Activated CD4-positive, alpha-beta T cell treated with anti-CD3 and anti-CD28 coated beads for 1 hour (primary cell): ENCODE measurements at places on chromosomes 16 and 17.
A peak's percentile ranks its signal among the peaks of the same experiment; 100 is the strongest.

- DNase-seq, result no peak
Measured at GRCh38 chr17:55390364-55390977, 31.2 kb downstream of the MMD start.

GRCh38 chr16:70725024-70725911 lies 39.4 kb upstream of the MTSS2 start:
- DNase-seq, result no peak

DNA sequence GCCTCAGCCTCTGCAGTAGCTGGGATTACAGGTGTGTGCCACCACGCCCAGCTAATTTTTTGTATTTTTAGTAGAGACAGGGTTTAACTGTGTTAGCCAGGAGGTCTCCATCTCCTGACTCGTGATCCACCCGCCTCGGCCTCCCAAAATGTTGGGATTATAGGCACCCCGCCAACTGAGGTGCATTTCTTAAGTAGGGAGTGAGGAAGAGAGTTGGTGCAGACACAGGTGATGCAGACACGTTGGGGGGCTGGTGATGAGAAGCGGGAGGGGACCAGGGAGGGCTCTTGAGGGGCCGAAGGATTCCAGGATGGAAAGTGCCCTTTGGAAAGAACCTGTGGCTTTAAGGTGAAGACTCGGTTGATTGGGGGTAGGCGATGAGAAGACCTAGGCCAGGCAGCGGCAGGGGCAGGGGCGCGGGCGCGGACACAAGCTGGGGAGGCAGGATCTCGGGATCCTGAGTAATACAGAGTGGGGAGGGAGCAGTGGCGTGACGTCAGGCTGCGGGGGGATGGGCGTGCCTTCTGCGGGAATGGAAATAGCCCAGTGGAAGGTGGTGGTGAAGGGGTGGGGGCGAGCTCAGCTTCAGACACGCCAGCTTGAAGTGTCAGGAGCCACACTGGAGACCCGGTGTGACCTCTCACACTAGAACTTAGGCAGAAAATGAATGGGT lies 2.5 kb upstream of the ATP6V0C start:
- no peak for DNase-seq

GRCh38 chr17:58693208-58693607 lies 806 bp downstream of the RAD51C start:
- DNase-seq, result no peak

- DNase-seq, result no peak
Measured at GRCh38 chr16:81782236-81782635, 3.1 kb downstream of the PLCG2 start.

DNA sequence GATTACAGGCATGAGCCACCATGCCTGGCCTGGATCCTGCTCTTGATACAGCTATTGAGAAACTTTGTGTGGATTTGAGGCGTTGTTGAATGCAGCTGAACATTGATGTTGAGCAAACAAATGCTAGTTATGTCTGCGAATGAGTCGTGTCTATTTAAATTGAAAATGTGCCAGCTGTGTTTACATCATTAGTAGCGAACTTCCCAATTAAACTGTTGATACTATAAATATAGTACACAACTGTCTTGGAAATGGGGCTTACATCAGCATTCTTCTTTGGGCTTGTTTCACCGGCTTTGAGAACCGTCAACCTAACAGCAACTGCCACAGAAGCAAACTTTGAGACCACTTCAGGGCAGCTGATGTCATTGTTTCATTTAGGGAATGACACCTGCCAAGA lies 251.9 kb downstream of the RBFOX1 start:
- DNase-seq, result no peak

DNA sequence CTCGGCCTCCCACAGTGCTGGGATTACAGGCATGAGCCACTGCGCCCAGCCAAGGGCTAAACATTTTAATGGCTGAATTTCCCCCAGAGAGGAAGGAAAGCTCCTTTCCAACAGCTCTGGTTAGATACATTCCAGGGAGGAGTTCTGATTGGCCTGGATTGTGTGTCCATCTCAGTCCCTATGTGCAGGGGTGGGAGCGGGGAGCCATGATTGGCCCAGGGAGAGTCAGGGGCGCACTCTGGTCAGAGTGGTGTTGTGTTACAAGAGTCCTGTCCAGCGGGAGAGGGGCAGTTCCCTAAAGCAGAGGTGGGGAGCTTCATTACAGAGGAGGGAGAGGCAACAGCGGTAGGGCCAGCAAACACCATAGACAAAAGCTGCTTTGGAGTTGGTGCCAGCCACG lies 75.0 kb downstream of the RAP1GAP2 start:
- DNase-seq, result no peak

DNA sequence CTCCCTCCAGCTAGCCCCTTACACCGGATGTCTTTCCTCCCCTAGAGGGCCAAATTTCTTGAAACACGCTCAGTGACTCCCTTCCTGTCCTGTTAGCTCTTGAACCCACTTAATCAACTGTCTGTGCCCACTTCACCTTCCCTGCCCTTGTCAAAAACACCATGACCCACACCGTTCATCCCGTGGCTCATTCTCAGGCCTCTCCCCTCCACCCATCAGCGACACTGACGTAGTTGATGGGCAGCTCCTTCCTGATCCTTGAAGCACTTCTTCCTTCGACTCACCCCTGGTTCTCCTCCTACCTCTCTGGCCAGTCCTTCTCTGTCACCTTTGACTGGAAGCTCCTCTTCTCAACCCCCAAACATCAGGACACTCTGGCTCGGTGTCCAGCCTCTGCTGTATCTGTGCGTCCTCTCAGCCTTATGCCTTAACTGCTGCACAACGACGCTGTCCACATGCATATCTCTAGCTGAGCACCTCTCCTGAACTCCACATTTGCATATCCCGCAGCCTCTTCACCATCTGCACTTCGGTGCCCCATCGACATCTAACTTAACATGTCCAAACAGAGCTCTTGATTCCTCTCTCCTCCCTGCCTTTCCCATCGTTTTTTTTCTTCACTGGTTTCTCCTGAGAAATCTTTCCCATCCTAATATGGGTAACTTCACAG lies 39.3 kb upstream of the CCDC182 start:
- DNase-seq, result no peak

DNA sequence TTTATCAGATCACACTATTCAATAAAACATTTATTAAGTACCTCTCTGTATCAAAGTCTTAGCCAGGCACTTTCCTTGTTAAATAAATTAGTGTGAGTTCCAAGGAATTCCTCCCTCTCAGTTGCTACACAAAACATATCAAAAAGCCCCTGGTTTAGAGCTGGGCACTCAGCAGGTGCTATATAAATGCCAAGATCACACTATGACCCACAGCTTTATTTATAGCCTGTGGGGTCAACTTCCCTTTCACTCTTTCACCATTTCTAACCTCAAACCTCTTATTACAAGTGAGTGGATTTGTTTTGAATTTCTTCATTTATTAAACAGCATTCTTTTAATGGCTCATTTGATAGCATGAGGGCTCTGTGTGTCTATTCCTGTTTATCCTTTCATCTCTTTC lies 112.6 kb upstream of the MPHOSPH6 start:
- no peak for DNase-seq

- DNase-seq, result no peak
Measured at GRCh38 chr16:4496305-4496704, 20.1 kb downstream of the HMOX2 start.

GRCh38 chr16:85606904-85607303 lies 6.2 kb upstream of the GSE1 start:
- DNase-seq, result no peak

DNA sequence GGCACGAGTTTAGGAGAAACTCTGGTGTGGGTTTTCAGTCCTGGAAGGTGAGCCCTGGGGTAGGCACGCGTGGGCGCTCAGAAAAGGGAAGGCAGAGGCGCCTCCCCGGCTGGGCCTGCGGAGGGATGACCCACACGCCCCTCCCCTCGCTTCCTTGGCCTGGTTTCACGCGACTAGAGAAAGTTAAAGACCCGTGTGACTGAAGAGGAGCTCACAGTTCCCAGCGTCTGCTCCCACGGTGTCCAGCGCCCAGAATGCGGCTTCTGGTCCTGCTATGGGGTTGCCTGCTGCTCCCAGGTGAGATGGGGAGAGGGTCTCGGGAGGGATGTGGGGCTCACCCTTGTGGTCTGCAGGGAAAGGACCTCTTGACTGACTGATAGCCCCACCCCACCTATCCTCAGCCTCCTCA lies at the start of gene CD300LG:
Gene CD300LG (plus strand): TSS at position 214 of the 409 bp plus-strand sequence. CDS start 41 bp downstream, at position 255.
- no peak for DNase-seq

- DNase-seq, result peak; percentile 31
Measured at GRCh38 chr17:4004517-4005295, 40.5 kb upstream of the ATP2A3 start.

DNA sequence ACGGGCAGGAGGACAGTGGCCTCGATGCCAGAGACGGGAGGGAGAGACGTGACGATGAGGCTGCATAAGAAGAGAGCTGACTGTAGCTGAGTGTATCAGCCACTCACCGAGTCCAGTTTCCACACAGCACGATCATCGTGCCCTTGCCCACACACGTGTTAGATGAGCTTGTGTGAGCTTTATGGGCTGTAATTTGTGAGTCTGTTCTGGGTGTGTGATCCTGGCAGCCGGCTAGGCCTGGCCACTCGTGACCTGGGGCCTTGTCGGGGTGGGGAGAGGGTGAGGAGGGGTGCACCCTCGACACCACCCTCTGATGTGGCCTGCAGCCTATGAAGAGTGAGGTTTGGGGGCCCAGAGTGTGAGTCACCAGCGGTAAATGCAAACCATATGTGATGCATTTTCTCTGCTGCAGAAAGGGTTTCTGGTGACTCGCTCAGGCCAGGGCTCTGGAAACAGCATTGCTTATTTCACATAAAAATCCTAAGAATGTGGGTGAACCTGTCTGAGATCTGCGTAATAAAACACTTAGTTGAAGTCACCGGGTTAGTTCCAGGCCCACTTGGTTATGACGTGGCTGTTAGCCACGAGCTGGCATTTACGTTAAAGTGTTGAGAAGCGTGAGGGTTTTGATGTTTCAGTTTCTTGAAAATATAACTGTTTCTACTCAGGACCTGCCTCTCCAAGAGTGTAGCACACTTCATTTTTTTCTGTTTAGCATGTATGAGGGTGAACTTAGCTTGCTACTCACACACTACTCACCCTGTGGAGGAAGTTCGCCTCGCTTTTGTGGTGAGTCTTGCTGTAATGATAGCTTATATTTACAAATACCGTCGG lies 4.2 kb downstream of the METRNL start:
- DNase-seq, result peak; percentile 26

DNA sequence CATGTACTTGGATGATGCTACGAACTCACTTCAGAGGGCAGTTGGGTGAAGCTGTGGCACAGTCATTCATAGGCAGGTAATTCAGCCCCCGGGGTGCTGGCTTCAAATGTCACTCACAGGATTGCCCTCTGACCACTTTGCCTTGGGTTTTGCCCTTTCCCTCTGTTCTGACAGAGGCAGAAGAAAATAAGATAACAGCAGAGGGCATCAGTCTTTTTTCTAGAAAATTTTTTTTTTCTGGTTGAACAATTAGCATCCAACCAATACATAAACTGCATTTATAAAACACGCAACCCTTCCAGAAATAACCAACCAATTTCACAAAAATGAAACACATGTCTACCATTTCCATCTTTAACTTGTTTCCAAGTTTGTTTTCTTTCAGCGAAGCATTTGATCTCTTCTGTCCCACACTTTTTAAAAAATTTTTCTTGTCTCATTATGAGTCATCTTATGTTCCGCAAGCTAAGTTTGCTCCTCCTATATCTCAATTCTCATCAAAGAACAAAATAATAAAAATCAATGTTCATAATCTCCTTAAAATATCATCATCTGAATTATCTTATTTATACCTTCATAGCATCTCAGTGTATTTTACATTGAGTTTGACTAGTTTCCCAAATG lies 15.6 kb downstream of the NACA2 start:
- no peak for DNase-seq

DNA sequence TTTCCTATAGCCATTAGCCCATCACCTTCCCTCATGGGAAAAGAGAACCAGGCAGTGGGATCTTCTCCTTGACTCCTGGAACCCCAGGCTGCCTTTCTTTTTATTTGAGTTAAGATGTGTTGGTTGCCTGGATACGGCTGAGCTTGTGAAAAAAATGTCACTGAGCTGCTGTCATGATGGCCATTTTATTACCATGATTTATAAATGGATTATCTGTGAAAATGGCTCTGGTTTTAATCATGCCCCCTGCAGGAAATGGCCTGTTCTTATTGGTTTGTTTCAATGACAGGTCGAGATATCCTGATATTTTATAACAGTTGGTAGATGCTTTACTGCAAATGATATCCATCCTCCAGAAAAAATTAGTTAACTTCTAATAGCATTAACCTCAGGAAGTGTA lies 640.4 kb downstream of the CDH11 start:
- no peak for DNase-seq

DNA sequence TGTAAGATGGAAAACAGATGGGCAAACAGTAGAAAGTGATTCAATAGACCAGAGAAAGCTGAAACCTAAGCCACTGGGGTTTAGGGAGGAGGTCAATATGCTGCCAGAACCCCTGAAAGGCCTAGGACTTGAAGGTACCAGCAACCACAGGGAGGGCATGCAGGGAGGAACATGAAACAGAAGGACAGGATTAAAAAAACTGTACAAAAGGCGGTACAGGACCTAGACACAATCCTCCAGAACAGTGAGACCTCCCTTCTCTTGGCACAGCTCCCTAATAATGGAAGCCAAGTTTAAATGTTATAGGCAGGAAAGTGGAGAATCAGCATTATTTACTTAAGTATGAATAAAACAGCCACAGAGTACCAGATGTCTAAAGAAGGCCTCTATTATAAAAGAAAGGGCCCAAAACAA lies 105.5 kb downstream of the SPAG9 start:
- DNase-seq, result no peak

DNA sequence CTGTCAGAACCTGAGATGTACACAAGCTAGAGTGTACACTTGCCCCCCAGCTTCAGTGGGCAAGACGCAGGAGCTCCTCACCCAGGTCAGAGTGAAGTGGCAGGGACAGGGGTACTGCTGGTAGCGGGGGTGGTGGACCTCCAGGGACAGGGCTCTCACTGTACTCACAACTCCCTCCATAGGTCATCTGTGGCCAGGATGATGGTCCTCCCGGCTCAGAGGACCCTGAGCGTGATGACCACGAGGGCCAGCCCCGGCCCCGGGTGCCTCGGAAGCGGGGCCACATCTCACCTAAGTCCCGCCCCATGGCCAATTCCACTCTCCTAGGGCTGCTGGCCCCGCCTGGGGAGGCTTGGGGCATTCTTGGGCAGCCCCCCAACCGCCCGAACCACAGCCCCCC lies 2.7 kb downstream of the NXPH3 start:
- no peak for DNase-seq

GRCh38 chr16:30104090-30104489 lies 8.1 kb upstream of the YPEL3 start:
- DNase-seq, result no peak

DNA sequence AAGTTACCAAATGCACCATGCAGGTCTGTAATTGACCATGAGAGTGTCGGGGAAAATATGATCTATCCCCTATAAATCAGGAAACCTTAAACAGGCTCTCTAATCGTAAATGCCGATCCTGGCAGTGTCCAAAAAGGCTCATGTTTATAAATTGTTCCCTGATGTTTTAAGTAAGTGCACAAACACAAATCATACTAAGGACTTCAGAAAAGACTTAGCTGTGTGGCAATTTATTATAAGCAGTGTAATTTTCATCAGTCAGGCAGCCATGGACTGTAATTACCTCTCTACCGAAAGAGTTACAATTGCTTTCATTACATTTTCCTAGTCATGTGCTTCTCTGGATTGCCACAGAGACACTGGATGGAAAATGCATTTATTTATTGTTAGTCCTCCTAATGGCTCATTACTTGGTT lies 73.4 kb upstream of the COX10 start:
- no peak for DNase-seq
